ENCODE measurements at places on chromosomes 4 and X.

GRCh38 chr4:63528256-63528991 lies 880.8 kb downstream of the TECRL start:
- DNase-seq: no peak

GRCh38 chrX:132668178-132668577 lies 179.3 kb upstream of the MBNL3 start:
- DNase-seq: no peak

GRCh38 chr4:122700178-122700725 lies 32.3 kb upstream of the BBS12 start:
- DNase-seq: no peak

GRCh38 chr4:176393306-176394013 lies 73.7 kb downstream of the SPCS3 start:
- peak; percentile 25 for DNase-seq

DNA sequence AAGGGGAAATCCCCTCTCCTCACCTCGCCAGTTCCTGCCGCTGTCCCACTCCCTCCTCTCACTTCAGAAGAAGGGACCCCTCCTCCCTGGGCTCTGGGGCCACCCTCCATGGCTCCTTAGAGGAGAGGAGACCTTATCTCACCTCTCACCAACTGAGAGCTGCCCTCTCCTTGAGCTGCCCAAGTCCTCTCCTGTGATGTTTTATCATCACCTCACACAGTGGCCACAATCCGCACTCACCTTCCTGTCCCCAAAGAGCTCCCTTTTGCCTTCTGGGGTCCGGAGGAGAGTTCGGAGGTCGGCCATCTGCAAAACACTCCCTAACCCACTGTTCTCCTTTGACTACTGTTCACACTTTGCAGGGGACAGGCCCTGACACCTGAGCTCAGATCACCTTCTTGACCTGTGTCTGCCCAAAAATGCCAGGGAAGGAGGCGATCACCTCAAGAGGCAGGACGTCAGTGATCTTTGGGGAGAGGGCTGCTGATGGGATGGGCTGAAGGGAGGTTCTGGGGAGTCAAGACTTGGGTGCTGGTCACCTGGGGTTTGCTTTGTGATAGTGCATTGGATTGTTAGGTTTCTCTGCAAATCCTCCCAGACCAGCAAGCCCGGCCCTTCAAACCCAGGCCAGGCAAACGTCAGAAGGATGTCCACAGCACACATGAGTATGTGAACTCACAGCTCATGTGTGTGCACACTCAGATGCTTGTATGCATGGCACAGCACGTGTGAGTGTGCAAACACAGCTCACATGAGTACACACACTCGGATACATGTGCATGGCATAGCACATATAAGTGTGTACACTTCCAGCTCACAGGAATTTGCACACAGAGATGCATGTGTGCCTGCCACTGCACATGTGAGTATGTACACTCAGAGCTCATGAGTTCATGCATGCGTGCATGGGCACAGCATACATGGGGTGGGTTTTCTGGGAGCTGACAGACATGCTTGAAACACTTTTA lies 41.8 kb downstream of the HTRA3 start:
- DNase-seq: no peak

GRCh38 chr4:182018691-182019090 lies 224.5 kb upstream of the TENM3 start:
- DNase-seq: no peak

DNA sequence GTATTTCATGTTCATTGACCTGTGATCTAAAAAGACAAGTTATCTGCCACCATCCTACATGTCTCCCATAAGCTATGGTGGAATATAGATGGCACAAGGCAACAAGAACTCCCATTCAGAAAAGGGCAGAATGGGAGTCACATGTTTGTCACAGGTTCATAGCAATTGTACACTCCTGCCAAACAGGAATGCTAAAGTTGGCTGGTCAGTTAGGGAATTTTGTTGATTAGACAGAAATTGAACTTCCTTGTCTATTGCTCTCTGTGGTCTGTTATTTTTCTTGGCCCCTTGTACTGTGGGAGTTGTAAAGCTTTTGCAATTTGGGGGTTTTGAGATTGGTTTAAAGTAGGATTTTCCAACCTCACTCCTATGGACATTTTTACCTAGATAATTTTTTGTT lies 101.7 kb upstream of the SOD3 start:
- no peak for DNase-seq

DNA sequence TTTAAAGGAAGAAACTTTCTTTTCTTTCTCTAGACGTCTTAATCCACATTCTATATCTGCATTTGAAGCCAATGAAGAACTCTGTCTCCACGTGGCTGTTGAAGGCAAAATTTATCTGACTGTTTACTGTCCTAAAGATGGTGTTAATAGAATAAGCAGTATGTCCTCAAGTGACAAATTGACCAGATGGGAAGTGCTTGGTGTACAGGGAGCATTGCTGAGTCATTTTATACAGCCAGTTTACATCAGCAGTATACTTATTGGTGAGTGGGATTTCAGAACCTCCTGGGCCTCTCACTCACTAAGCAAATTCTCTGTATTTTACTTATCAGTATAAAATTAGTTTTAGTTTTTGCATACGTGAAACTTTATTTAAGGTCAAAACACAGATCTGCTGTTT lies 33.7 kb downstream of the ADAD1 start:
- no peak for DNase-seq

GRCh38 chr4:102809691-102810090 lies 17.7 kb downstream of the UBE2D3 start:
- no peak for DNase-seq

DNA sequence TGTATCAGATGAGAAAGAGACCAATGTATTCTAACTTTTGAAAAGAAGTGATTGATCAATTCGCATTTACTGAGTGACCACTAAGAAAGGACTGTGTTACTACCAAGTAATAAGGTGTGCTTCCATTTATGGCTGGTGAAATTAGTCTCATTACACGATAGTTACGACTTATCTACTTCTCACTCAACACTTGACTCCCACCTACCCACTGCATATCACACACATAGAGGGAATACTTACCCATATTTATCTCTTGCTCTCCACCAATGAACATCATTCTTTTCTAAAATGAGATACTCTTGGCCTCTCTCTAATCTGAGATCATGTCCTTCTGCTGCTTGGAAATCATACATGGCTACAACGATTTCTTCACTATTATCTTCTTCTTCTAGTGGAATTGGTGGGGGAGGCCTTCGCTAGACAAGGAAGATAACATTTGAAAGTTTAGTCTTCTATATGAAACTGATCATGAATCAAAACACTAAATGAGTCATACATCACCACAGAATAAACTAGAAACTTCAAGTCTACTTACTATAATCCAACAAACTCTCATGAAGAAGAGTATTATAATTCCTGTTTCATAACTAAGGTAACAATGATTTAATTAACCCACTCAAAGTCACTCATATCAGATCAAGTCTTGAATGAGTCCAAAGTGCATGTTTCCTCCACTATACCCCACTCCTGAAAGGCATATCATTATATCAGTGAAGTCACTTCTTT lies 33.7 kb upstream of the TXK start:
- no peak for DNase-seq

GRCh38 chr4:124973716-124974115 lies 261.2 kb upstream of the ANKRD50 start:
- no peak for DNase-seq

DNA sequence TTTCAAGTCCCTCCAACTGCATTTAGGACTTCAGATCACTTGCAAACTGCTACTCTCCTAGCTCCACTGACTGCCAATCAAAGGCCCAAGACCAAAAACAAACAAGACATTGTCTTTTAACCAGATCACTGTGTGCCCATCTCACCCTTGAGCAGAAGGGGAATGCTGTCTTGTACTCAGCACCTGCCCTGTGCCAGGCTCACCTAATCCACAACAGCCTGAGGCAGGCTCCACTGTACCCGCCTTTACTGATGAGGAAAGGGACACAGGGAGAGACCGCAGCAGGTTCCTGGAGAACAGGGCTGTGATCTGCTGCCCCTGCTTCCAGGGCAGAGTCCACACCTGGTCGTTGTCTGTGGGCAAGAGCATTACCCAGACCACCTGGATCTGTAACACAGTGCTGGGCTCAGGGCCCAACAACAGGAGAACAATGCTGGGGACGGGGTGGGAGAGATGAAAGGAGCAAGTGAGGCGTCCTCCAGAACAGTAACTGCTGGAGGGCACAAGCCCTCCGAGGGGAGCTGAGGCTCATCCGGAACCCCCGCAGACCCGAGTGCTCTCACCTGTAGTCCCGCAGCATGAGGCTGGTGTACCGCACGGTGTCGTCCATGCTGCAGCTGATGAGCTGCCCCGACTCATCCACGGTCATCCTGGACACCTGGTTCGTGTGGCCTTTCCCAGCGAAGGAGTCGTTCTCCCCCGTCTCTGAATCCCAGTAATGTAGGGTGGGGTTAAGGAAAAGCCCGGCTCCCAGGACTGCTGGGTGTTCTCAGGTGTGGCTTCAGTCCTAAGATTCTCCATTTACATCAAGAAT lies 33.9 kb downstream of the WDR1 start:
- no peak for DNase-seq

GRCh38 chrX:150644422-150644821 lies 48.8 kb upstream of the MTMR1 start:
- DNase-seq: no peak

GRCh38 chrX:121581885-121582284 lies 534.5 kb downstream of the GLUD2 start:
- no peak for DNase-seq

DNA sequence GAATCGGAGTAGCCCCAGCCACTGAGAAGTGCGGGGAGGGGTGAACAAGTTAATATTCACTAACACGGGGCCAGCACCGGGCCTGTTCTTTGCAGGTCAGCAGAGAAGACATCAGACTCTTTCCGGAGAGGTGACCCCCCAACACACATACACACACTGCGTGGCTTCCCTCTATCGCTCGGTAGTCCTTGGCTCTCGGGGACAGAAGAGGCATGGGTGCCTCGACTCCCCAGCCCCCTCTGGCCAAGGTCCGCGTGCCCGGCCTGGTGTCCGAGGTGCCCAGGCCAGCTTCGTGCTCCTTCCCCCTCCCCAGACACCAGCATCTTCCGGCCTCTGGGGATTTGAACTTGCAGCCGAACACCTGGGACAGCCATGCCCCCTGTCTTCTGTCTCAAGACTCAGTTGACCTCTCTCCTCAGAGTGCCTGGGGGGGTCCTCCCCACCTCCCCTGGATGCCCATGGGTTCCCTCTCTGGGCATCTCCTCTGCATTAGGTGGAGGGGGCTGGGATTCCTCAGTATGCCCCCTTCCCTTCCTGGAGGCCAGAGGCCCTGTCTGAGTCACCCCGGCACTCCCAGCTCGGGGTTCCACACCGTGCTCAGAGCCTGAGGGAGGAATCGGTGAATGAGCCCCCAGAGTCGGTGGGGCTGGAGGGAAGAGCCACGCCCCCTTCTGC lies 104.5 kb downstream of the SORCS2 start:
- DNase-seq: no peak

DNA sequence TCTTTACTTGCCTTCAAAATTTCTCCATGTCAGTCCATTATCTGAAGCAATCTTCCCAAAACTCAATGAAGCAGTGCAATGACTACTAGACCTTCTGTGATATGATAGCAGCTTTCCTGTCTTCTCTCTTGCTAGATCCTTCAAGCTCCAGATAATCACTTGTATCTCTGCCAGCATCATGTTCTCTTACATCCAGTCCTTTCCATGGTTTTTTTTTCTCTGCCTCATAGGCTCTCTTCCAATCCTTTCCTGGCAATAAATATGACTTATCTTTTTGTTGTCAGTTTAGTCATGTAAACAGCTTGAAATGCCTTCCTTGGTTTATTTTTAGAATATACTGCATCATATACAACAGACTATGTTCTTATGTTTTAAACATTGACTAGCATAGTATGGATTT lies 193.5 kb downstream of the CFAP299 start:
- no peak for DNase-seq

DNA sequence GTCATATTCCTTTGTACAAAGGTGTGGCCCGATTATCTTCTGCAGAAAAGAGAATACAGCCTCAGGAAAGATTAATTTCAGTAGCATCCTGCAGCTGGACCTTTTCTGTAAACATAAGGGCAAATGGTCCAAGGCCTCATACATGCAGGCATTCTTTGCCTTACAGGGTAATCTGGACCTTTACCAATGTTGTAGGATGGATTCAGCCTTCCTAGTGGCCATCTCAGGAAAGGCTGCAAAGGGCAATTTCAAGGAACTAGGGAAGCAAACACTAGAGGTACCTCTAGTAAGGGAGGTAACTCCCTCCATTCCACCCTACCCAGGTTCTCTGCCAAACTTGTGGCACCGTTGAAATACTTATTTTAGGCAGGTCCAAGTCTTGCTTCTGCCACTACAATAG lies 43.0 kb downstream of the UGT2B28 start:
- no peak for DNase-seq

DNA sequence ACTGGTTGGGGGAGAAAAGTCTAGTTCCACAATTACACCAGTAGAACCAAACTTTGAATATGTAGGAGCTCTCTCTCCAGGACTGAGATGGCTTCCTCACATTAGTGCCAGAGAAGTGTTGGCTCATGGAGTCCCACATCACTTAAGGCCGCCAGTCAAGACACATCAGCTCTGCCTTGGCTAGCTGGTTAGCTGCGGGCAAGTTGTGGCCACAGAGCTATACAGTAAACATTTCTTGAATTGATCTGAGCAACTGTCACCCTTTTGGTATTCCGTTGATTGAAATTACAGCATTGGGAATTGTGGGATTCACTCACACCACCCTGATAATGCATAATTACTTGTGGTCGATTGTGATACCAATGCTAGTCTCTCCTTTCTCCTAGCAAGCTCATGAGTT lies 76.2 kb downstream of the LNX1 start:
- no peak for DNase-seq

GRCh38 chrX:79146640-79147390 lies 2.3 kb downstream of the GPR174 start:
- DNase-seq: no peak

DNA sequence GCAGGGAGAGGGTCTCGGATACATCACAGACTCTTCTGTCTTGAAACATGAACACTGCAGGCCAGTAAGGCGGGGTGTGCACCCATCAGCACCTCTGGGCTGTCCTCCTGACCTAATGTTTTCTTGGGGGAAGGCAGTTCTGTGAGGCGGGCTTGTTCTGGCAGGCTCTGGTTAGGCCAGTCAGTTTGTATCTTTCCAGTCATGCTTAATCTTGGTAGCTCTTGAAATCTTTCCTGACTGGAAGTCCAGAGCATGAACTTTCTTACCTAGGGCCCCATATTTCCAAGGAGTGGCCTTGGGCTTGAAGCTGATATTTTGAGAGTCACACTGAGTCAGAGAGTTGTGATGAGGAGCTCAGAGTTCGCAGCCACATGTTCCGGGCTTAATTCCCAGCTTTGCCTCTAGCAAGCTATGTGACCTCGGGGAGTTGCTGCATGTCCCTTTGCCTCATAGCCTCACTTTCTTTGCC lies 54.2 kb upstream of the RASSF6 start:
- no peak for DNase-seq

GRCh38 chr4:45438047-45438446 lies 685.8 kb downstream of the GABRG1 start:
- no peak for DNase-seq
